ENCODE measurements at places on chromosomes 11 and 22. TPM values are rescaled to one million over a fixed set of nuclear protein-coding genes. Genes with fewer than 3 reads are reported as not detected.
A peak's percentile ranks its signal among the peaks of the same experiment; 100 is the strongest.

DNA sequence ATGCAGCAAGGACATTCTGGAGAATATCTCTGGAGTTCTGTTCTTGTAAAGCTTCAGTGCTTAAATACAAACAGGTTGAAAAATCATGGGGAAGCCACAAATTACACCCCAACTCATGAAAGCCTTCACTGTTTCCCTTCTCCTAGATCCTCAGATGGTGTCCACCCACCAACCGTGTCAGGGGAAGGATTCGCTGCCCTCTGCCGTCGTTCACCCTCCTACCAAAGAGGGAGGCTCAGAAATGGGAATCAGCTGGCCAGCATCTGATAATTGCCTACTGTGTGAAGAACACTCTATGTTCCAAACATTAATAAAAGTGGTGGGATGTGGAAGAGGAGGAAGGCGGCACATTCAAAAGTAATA is 7.4 kb upstream of the HEPACAM start:
- DNase-seq, result no peak

DNA sequence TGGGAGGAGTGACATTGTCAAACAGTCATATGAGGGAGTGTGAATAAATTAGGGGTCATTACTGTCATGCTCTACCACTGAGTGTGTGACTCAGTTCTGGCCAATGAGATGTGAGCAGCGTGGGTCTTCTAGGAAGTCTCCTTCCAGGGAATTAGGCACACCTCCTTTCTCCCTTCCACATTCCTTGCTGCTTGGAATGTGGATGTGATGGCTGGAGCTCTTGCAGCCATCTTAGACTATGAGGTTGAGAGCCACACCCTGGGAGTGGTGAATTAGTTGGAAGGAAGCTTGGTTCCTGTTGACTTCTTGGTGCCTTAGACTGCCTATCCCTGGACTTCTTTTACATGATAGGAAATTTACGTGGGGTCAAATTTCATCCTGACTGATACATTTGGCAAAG is 36.5 kb upstream of the SMIM38 start:
- DNase-seq, result no peak

GRCh38 chr11:72541257-72541974 is 107.1 kb upstream of the CLPB start:
- no peak for DNase-seq

- peak; percentile 15 for DNase-seq
Measured at GRCh38 chr11:109795234-109795633, 298.0 kb upstream of the ZC3H12C start.

- no peak for DNase-seq
Measured at GRCh38 chr22:44710474-44711240, 8.7 kb downstream of the PRR5 start.

DNA sequence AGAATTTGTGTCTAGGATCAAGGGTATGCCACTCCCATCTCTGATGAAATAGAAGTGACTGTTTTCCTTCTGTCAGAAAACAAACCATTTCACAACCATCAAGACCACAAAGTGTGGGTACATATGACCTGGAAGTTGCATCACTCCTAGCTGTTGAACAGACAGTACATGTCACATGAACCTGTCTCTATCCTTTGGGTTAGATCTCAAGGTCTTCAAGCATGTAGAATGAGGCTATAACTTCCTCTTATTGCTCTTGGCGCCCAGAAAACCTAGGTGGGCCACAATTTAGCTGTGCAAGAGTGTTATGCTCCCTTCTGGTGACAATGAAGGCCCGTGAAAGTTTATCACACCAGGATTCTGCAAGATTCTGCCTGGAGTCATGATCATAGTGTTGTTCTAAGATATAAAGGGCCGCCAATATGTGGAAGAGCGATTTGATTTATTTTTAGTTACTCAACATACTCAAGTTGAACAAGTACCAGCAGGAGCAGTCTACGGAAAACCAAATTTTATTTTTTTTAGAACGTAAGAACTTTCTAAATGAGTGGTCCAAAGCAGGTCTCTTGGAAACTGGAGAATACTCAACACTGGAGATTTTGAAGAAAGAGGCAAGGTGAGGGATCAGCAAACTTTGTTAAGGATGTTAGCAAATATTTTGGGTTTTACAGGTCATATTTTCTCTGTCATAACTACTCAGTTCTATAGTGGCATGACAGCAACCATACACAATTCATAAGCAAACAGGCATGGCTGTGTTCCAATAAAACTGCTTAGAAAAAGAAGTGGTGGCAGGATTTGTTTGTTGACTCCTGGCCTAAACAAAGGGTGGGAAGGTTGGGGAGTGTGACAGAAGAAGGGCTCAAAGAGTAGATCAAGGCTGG is 101.8 kb downstream of the USP35 start:
- peak; percentile 75 for DNase-seq

GRCh38 chr22:42179616-42180015 is 49.0 kb upstream of the CYP2D6 start:
- DNase-seq, result peak; percentile 91

Gene CALCB
- not detected for total RNA-seq

Measured in GM23248 (cell line).